ENCODE measurements at places on chromosomes 5 and 9.
A peak's percentile ranks its signal among the peaks of the same experiment; 100 is the strongest.

DNA sequence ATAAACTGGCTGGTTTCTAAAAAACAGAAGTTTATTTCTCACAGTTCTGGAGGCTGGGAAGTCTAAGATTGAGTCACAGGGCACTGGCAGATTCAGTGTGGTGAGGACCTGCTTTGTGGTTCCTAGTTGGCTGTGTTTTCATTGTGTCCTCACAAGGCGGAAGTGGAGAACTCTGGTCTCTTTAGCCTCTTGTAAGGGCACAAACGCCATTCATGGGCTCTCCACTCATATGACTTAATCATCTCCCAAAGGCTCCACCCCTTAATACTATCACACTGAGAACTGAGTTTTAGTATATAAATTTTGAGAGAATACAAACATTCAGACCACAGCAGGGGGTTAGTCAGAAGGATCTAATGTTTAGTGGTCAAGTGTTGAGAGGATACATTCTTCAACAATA, 208.2 kb downstream of the SEC61B start:
- DNase-seq, result no peak

- DNase-seq, result no peak
These were observed 82.1 kb upstream of the IL33 start for GRCh38 chr9:6133346-6134063.

- no peak for DNase-seq
These were observed 83.1 kb downstream of the JMY start for GRCh38 chr5:79318935-79319614.

DNA sequence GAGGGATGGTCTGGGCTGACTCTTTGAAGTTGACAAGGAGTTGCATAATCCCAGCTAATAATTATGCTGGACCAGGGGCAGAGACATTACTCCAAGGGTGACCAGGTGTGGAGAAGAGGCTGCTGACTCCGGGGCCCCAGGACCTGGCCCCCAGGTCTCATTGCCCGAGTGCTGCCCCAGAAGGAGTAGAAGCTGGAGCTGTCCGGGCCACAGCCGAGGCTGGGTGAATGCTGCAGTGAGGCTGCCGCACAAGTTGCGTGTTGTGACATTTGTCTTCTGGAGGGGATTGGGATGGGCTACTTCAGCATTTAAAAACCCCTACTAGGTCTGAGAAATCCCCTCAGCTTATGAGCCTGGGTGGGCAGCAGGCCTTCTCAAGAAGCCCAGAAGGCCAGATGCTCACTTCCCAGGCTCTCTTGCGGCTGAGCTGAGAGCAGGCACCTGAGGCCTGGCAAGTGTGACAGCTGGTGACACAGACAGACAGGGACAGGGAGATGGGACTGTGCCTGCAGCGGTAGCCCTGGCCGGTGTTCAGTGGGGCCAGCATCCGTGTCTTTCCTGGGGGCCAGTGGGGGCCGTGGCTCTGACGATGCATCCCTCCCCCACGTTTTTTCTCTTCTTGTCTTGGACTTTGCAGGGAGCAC, 122.8 kb downstream of the KCNIP1 start:
- no peak for DNase-seq

GRCh38 chr5:98936948-98937715, 8.3 kb upstream of the CHD1 start:
- DNase-seq, result no peak

DNA sequence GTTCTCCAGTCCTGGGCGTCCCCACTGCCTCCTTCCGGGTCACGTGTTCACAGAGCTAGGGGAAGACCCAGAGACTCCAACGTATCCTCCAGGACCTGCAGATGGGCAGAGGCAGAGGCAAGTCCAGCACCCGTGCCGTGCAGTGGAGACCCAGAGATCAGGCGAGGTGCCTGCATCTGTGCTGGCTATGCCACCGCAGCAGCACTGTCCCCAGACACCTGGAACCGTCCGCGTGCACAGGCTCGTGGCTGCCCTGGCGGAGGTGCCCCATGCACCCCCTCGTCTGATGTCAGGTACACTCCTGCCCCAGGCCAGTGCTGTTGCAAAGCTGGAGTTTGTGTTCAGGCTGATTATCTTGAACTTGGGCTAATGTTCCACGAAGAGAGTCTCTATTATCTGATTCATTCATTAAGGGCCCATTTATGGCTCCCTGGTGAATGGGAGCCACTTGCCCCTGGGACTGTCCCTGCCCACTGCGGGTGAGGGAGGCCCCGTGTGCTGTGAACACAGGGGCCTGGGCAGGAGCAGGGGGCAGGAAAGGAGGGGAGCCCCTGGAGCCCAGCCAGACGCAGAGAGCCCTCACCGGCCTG, 13.7 kb downstream of the IRX4 start:
- no peak for DNase-seq

DNA sequence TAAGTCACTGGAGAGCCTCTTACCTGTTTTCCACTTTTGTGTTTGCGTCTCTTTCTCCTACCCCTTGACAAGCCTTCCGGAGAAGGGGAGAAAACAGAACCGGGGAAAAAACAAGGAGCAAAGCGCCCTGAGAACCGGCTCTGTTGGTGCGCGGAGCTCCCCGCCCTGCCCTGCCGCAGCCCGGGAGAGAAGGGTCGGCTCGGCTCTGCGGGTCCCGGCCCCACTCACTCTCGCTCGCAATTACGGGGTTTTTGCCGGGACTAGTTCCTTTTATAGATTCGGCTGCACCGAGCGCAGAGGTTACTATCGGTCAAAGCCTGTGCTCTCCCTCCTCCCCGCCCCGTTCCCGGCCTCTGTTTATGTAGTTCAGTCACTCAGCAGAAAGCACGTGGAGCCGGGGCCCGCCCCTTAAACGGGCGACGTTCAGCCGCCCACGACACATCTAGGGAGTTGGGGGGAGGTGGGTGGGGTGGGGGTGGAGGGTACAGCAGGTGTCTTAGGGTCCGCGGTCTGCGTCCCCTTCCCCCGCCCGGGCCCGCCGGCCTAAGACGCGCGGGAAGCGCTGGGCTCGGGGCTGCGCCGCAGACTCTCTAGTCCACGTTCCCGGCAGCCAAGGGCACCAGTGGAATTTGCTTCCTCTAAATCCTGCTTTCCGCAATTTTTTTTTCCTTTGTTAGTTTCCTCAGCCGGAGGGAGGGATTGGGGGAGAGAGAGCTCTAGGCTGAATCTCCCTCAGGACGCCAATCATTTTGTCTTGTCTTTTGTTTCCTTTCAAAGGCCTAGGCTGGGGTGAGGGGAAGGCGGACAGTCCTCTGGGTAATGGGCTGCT, at the start of gene ABCA1:
TSS of gene ABCA1 (minus strand) at position 244 of the 829 bp plus-strand sequence. CDS start 24,476 bp downstream, outside the sequence.
- DNase-seq, result peak; percentile 72

DNA sequence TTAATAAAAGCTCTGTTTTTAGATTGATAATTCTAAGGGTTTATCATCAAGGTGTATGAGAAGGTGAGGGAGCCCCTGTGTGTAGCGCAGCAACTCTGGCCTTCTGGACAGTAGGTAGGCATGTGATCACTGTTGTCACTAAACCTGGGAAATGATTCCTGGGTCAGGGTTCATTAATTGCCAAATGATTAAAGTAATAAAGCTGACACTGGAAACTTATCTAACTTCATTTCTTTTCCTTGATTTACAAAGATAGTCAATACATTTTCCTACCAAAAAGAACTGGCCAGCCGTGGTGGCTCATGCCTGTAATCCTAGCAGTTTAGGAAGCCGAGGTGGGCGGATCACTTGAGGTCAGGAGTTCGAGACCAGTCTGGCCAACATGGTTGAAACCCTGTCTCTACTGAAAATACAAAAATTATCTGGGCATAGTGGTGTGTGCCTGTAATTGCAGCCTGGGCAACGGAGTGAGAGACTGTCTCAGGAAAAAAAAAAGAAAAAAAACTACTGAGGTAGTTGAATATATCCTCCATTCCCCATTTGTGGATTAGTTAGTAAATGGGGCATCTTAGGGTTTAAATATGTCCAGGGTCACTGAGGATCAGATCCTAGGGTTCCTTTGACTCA, 2.4 kb downstream of the EHMT1 start:
- DNase-seq, result no peak

- no peak for DNase-seq
These were observed 260.3 kb upstream of the KLF4 start for GRCh38 chr9:107749787-107750444.

DNA sequence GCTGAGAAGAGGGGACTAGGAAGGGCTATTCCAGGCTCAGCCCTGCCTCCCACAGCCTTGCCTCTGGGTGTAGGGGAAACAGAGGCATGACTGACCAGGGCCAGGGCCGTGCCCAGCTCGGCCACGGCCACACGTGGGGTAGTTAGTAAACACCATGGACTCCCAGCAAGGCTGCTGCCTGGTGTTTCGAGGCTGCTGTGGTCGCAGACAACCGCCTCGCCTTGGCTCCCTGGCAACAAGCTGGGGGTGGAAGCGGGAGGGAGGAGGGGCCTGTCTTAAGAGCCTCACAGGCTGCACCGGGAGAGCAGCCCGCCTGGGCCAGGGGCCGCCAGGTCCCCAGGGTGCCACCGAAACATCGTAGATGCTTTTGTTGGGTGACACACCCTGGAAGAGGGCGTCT, 90.2 kb upstream of the CACNA1B start:
- DNase-seq, result no peak

DNA sequence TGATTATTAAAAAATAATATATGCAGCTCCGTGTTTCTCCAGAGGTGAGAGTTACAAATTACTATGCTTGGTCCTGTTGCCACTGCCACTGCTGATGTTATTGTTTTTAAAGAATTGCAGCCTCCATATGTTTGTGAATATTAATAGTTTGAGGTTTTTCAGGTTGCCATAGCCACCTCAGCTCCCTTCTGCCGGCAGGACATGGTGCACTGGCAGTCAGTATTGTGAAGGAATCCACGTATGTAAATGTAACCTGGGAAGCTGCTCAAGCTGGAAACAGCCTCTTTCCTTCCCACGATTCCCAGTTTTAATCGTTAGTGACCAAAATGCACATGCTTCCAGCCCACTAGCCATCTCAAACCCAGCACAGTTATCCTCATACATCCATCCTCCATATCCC, 184.4 kb upstream of the CCNG1 start:
- DNase-seq, result no peak
